ENCODE measurements at places on chromosomes 2 and 18.
A peak's percentile ranks its signal among the peaks of the same experiment; 100 is the strongest.

DNA sequence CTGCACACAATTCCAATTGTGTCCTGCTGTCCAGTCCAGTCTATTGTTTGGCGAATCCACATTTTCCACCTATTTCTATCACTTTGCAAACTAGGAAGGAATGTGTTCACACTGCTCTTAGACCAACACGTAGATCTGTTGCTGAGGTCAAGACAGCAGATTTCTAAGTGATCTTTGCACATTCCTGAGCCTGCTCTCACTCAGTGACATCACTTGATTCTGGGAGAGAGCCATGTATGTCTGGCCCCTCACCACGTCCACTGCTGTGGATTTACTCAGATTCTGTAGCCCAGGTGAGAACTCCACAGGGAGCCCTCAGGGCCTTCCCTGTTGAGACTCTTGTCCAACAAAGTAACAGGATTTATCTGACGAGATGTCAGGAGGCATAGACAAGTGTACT is 317.2 kb downstream of the TSN start:
- no peak for DNase-seq

DNA sequence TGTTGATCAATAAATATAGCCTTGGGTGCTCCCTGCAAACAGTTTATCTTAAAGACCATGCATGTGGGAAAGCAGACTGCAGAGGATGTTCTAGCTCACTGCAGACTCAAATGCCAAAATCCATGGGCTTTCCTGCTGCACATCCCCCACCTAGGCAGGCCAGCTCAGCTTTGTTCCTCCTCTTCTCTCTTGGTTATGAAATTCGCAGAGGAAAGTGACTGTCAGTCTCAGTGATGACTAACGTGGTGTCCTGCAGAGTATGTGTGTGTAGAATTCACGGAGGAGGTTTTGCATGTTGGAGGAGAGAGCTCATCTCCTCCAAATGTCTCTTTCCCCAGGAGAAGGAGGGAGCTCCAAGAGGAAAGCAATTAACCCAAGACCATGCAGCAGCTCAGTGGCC is 21.4 kb upstream of the KCNS3 start:
- DNase-seq, result no peak

DNA sequence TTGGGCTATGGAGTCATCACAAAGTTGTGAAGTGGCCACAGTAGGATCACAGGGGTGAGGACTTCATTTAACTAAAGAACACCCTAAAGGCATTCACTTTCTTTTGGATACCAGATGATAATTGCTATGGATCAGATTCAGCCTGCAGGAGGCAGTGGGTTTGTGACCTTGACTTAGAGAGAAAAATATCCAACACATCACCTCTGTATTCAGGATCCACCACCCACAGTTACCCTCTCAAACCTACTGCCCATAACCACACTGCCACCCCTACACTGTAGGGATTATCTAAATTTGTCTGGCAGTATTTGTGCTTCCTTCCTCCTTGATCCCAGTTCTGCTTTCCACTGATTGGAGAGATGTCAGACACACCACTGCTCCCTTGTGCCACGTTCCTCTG is 269.4 kb downstream of the MYCN start:
- no peak for DNase-seq

GRCh38 chr2:60484133-60484645 is 69.3 kb downstream of the BCL11A start:
- no peak for DNase-seq

DNA sequence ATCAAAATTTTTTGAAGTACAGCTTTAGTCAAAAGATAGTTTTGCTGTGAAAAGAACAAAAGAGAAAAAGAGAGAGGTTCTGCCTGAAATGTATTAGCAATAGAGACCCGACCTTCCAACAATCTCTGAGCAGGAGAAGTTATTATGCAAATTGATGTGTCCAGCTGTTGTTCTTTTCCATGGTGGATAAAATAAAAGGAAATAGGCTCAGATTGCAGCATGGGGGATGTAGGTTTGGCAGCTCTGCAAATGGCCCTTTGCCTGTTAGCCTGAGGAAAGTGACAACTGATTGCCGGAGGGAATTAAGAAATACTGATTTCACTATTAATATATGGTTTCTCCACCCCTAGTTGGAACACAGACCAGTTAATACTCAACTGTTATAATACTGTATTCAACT is 1283.2 kb upstream of the NXPH2 start:
- DNase-seq, result no peak

DNA sequence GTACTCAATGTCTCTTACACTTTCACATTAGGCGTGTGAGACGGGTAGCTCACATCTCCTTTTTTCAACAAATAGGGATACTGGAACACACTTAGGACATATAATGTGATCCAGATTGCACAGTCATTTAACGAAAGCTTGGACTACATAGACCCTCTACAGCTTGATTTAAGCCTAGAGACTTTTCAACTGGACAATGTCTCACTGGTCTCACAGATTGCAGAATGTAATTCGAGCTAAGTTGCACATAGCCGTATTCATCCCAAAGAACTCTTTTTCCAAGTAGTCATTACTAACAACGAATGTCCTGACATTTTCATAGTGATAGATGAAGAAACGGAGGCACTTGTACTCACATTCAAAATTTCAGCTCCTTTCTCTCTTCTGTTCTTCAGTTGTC is 612.1 kb downstream of the ZEB2 start:
- no peak for DNase-seq

- DNase-seq, result peak; percentile 54
Measured at GRCh38 chr18:57561728-57562423, 24.6 kb downstream of the FECH start.

DNA sequence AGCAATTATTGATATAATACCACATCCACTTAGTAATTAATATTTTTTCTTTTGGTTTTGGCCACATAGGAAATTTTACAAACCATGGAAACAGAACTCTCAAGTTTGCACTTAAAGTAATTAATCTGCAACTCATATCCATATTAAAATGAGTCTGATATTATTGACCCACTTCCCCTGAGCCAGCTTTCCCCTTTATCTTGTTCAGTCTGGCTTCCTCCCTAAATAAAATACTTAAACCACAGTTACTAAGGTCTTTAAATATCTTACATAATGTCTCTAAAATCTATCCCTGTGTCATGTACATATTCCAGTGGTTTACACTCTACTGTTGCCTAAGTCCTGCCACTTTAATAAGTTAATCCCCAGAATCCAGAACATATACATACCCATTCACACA is 564.9 kb upstream of the FSHR start:
- DNase-seq, result no peak

- no peak for DNase-seq
Measured at GRCh38 chr2:10876963-10877362, 34.8 kb upstream of the KCNF1 start.

GRCh38 chr2:58432491-58433170 is 191.5 kb upstream of the FANCL start:
- DNase-seq, result no peak

DNA sequence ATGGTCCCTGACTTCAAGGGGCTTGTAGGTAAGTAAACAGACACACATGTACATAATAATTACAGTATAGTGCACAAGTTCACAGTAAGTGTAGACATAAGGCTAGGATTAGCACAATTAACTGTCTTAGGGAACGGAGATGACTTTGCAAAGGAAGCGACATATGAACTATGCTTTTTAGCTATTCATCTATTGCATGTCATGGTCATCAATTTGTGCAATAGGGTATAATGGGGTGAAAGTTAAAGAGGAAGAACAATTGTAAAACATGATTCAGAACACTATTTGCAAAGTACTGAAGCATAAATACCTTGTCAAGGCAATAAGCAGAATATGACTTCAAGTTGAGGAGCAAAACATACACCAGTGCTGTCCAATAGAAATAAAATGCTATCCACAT is 112.3 kb upstream of the SLC8A1 start:
- no peak for DNase-seq

GRCh38 chr2:102294802-102295489 is 16.4 kb upstream of the IL1RL1 start:
- DNase-seq, result no peak

DNA sequence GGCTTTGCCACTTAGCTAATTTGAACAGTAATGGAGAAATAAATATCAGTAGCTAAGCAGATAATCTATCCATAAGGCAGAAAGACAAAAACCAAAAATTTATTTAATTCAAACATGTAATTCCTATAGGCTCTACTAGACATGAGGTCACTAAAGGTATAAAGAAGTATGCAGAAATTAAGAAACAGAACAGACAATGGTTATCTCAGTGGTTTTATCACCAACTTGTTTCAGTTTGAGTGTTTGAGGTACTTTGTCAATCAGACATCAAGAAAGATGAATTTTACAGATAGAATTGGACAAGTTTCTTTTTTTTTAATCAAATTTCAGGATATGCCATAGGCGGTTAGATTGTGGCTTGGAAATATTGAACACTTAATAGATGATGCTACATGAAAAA is 67.4 kb upstream of the ZEB2 start:
- no peak for DNase-seq

GRCh38 chr2:122251158-122251557 is 495.7 kb downstream of the TSN start:
- DNase-seq, result no peak

DNA sequence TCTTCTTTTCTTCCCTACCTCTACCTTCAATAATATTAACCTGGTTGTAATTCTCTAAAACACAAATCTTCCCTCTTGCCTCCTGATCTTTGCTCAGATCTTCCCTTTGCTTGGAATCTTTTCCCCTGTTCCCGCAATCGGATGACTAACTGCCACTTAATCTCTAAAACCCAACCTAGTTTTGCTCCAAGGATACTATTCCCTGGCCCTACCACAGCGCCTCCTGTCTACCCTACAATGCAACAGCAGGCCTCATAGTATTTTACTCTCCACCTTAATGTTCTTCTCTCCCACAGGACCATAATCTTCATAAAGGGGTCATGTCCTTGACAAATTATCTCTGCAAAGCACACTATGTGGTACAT is 246.8 kb upstream of the TNP1 start:
- no peak for DNase-seq

DNA sequence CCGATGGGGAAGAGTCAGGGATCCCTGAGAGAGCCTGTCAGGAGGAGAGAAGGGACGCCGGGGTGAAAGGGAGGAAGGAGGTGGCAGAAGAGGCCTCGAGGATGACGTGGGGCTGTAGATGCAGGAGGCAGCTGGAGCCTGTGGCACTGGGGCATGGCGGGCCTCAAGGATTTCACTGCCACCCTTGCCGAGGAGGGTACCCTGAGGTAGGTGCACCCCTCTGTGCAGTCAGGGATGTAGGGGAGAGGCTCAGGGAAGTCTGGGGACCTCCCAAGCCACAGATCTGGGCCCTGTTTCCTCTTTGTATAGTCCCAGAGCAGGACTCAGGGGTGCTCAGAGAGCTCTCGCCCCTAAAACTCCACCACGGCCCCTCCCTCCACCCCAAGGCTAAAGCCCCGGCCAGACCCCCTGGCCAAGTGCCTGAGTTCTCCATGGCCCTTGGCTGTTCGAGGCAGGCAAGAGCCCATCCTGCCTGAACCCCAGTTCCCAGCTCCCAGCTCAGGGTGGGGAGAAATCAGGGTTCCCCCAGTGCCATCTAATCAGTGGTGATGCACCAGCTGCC is 39.0 kb upstream of the HDAC4 start:
- DNase-seq, result no peak

DNA sequence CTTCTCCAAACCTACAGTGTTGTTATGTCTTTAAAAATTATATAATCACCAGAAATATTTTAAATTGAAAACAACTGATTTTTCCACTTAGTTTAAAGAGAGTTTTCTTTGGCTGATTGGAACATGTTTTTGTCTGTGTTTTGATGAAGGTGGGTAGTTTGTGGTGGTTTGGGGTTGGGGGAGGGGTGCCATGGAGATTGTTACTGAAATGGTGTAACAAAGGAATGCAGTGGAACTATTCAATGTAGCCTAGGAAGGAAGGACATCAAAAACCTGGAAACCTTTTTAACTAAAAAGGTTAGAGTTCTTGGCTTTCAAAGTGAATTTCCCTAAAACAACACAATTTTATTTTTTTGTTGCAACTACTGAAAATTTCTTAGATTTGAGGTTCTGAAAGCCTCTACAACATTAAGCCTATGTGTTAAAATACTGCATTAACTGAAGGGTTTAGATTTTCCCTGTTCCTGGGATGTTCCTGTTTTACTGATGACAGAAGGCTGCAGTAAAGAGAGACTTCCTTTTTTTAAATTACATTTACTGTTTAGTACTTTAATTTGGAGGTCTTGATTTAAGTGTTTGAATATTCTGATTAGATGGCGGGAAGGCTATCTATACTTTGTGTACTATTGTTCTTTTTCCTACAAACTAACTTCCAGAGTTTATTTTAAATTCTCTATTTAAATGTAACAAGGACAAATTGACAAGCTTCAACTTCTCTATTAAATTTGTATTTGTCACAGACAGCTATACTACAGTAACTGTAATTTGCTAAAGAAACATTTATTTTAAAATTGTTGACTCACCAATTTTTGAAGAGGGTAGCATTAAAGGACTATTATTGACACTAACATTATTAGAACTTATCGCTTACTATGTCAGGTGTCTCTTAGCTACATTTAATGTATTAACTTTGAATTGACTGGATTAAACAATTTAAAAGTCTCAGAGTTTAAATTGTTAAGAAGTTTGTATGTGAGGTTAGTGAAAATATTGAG is 87.7 kb downstream of the LIMS1 start:
- peak; percentile 46 for DNase-seq

GRCh38 chr2:44055229-44055628 is 59.4 kb upstream of the LRPPRC start:
- no peak for DNase-seq

DNA sequence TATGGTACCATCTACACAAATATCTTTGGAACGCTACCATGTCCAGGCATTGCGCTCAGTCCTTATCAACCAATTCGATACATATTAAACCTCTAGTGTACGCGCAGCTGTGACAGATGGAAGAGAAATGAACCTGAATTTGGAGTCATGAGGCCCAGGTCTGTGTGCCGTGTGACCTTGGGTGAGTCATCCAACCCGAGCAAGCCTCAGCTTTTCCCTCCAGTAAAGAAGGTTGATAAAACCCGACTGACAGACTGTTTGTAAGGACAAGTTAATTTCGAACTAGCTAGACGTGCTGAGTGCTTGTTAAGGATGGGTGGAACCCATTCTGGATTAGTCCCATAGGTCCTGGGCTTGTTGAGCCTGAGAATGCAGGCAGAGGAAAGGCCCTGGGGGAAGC is 28.2 kb downstream of the GREB1 start:
- no peak for DNase-seq

GRCh38 chr2:236769981-236770671 is 200.5 kb downstream of the ACKR3 start:
- no peak for DNase-seq

- no peak for DNase-seq
Measured at GRCh38 chr2:208827549-208828221, 421.1 kb downstream of the PTH2R start.

GRCh38 chr2:120243211-120243610 is 9.4 kb upstream of the RALB start:
- DNase-seq, result no peak

DNA sequence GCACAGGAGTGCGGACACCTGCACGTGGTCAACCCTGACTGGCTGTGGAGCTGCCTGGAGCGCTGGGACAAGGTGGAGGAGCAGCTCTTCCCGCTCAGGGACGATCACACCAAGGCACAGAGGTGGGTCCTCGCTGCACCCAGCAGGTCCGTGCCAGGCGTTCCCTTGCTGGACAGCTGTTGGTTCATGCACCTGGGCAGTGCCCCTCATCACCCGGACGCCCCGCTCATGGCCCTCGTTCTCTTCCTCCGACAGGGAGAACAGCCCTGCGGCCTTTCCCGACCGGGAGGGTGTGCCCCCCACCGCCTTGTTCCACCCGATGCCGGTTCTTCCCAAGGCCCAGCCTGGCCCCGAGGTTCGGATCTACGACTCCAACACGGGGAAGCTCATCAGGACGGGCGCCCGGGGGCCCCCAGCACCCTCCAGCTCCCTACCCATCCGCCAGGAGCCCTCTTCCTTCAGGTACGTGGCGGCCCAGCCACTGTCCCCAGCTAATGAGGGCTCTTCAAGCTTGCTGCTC is 38.0 kb downstream of the CTDP1 start:
- DNase-seq, result no peak

GRCh38 chr2:172270278-172271079 is 156.9 kb upstream of the ITGA6 start:
- peak; percentile 7 for DNase-seq

Measured in CD4-positive, alpha-beta T cell treated with Interleukin-12 subunit alpha and Interleukin-12 subunit beta, for 1 hour (primary cell).